COR-L47 (cell line): ENCODE measurements at places on chromosomes 7 and 10.

- no peak for DNase-seq
Observed at GRCh38 chr10:68559841-68560185, 324 bp upstream of the TET1 start.

DNA sequence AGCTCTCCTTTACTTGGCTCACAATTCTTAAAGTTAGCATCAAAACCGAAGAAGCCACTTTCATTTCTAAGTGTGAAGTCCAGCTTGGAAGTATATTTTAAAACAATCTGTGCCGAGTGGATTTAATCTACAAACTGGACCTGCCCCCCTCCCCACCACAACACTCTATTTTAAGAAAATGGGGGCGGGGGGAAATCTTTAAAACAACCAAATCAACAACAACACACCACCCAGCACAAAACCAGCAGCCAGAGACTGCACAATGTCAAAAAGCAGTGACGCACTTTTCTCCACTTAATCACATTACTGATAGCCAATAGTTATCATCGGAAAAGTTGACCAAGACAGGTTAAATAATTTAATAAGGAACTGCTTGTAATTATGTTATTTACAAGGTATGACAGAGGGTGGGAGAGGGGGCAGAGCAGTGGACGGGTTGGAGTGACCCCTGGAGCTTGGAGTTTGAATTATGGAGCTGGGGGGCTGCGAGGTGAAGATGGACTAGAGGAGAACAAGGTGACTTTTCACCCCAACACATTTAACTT lies 2.8 kb downstream of the EBF3 start:
- no peak for DNase-seq

DNA sequence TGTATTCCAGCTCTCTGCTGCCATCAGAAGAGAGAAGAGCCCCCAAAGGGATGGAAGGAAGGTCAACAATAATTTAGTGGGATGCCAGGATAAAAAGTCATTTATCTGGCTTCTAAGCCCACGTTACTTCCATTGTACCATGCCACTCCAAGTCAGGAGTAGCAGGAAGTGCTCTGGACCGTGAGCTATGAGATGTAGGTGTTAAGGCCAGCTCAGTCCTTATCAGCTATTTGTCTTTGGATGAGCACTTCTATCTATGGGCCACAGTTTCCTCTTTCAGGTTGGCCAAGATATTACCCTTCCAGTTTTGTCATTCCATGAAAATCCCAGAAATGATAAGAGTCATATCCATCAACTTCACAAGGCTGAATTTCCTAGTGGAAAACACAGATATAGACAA lies 119.4 kb upstream of the CACUL1 start:
- DNase-seq: no peak

DNA sequence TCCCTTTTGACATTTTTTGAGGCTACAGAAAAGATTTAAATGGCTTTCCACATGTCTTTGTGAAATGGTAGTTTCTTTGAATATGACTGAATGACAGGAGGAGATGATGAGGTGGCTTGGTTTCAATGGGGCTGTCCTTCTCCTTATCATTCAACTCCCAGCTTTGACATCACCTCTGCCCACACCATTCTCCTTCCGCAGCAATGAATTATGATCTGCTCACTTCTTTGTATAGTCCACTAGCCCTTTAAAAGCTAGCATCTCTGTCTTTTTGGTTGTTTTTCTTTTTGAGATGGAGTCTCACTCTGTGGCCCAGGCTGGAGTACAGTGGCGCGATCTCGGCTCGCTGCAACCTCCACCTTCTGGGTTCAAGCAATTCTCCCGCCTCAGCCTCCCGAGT lies 31.7 kb downstream of the DCLRE1A start:
- no peak for DNase-seq

DNA sequence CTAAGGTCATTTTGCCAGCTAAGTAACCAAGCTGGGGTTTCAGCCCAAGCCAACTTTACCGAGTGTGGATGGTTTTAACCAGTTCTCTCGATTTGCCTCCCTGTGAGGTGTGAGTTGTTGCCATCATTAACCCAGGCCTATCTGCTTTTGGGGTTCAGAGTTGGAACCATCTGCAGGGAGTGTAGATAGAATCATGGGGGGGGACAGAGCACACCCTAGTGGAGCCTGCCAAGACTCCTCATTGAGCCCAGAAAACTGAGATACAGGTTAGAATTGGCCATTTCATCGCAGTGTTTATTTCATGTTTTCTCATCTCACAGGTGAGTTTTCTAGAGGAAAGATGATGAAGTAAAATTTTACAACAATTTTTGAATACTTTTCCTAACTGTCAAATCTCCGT lies 133.6 kb downstream of the SDK1 start:
- DNase-seq: no peak

DNA sequence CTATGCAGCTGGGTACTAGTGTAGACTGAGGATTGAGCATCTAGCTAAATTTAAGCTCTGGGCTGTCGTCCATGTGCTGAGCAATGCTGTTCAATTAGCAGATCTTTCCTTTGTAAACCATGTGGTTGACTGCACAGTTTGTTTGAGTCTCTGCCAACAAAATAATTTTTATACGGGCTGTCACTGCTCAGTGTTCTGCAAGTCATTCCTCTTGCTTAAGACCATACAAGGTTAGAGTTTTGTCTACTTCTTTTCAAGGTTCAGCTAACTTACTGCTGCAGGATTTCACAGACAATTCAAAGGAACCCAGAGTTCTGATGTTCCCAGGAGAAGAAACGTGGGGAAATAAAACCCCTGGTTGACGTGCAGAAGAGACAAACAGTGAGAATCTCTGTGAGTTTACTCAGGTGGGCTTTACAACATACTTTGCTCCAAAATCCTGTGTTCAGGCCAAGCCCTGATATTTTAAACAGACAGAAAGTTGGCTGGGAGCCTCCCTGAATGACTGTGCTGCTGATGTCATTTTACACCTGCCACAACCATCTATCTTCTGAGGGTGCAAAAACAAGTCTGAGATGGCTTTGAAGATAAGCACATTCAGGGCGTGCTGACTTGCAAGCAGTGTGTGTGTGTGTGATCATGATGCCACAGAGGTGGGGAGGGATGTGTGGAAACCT lies 177.1 kb upstream of the SVIL start:
- DNase-seq: peak; percentile 4

- peak; percentile 81 for DNase-seq
Observed at GRCh38 chr7:17298102-17298839, at the start of gene AHR. Gene AHR, plus strand, starts transcription at chr7:17298652. Its CDS starts 613 bp downstream, at chr7:17299265.

DNA sequence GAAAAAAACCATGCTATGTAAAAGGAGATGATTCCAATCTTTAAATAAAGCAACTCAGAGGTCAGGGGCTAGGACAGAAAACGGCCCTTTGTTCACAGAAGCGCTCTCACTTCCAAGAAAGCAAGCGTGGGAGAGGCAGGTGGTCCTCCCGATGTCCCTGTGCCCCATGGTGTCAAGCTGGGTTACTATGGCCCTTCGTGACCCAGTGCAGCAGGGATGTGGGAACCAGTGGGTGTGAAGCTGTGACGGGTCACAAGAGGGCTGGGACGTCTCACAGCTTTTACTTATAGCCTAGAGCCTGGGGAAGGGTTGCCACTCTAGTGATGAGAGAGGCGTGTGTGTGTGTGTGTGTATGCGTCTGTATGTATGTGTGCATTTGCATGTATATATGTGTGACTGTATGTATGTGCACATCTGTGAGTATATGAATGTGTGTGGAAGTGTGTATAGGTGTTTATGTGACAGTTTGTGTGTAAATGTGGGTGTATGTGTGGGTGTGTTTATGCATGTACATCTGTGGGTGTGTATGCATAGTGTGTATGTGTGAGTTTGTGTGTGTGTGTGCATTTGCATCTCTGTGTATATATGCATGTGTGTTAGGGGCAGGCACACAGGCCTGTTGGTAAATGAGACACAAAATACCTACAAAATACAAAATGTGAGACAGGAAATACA lies 25.2 kb downstream of the HTRA1 start:
- no peak for DNase-seq

DNA sequence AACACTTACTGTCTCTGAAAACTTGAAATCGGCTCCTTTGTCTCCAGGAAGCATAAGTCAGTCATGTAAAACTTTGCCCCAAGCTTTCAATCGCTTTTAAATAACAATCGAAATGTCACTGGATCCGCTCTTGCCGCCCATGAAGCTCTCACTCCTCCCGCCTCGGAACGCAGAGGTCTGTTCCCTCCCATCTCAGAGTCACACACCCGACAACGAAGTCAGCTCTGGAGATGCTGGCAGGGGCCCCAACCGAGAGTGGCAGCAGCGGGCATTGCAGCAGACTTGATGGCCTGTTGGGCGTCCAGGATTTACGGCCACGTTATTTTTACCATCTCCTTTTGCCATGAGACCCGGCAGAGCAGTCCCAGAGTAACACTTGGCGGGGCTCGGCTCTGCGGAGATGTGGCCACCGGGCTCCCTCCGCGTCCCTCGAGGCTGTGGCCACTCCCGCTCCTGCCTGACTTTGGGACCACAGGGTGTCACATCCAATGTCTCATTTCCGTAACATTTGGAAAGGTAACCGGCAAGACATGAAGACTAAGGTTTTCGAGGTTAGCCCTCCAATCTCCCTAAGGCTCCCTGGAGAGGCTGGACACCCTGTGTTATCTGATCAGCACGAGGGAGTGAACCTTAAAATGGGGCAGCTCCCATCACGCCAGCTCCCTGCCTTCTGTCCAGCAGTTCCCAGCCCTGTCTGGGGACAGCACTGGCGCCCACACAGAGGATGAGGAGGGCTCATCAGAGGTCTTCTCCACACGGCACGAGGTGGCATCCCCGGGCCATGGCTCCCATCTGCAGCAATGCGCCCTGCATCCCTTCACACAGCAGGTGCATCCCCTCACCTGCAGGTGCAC lies 62.8 kb upstream of the ADGRA1 start:
- no peak for DNase-seq

- no peak for DNase-seq
Observed at GRCh38 chr10:6788231-6788630, 208.2 kb upstream of the PRKCQ start.

DNA sequence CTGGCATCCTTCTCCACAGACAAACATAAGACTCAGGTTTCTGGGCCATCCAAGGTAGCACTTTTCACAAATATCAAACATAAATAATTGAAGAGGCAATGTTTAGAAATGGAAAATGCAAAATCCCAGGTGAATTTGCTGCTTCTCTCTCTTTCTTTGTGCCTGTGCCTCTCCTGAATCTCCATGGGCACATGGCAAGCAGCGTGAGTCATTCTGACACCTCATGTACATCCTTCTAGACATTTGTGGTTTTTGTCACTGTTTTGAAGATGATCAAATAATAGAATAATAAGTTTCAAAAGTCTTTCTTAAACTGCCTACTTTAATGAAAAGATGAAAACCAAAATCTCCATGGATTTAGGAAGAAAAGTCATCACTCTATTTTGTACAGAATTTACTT lies 60.3 kb upstream of the RAB11FIP2 start:
- DNase-seq: no peak

DNA sequence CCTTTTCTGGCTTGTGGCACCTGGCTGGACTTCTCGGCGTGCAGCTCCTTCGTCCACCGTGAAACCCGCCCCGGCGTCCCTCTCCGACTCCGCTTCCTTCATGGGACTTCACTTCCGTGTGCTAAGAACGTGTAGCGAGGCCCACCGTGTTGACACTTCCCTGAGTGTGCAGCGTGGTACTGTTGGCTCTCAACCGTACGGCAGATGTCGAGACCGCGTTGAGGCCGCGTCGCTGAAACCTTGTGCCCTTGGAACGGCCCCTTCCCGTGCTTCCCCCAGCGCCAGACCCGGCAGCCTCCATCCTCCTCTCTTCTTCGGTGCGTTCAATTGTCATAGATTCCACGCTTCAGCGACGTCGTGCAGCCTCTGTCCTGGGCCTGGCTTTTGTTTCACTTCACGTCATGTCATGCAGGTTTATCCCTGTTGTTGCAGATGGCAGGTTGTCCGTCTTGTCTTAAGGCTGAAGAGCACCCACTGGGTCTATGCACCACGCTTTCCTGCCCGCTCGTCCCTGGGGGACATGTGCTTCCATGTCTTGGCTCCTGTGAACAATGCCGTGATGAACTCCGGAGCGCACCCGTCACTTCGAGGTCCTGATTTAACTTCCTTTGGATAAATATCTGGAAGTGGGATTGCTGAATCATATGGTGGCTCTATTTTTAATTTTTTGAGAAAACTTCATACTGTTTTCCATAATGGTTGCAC lies 465.3 kb downstream of the DNAJB6 start:
- DNase-seq: no peak

DNA sequence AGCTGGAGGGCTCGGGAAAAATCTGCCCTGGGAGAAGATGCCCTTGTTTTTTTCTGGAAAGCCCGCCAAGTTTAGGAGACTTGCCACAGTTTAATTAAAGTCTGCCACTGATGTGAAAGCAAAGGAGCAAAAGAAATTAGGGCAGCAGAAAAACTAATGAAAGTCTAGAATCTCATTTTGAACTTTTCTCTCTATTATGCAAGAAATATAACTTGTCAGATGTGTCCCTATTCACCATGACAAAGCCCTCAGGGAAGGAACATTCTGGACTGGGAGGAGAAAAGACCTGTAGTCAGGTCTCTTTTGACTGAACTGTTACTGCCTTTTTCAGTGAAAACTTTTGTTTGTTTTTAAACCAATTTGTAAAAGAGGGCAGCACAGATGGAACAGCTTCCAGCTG lies 715.5 kb downstream of the SORCS3 start:
- no peak for DNase-seq

- DNase-seq: no peak
Observed at GRCh38 chr7:77684030-77684429, 12.2 kb upstream of the RSBN1L start.

DNA sequence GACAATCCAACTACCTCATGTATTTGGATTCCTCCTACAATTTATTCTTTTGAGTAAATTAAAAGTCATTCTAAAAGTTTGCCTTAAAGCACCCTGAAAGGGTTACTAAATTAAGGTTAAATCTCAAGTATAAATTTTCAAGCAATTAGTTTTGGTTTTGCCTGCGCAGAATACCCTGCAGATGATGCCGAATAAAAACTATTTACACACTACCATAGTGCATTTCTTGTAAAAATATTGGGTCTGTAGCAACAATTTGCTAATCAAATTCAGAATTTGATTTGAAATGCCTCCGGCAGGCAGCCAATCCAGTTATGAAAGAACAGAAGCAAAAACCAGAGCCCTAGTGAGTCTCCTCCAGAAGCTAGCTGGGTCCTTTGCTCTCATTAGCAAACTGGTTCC lies 122.2 kb downstream of the TWIST1 start:
- no peak for DNase-seq

DNA sequence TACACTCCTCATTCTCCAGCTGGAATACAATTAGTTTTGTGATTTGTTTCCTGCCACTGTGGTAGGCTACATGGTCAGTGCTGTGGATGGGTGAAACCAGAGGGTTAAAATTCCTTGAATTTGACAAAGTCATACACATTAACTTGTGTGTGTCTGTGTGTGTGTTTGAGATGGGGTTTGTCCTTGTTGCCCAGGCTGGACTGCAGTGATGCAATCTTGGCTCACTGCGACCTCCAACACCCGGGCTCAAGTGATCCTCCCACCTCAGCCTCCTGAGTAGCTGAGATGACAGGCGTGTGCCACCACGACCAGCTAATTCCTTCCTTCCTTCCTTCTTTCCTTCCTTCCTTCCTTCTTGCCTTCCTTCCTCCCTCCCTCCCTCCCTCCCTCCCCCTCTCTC lies 24.8 kb upstream of the GIMAP8 start:
- DNase-seq: no peak

- no peak for DNase-seq
Observed at GRCh38 chr10:72164617-72165016, 51.2 kb upstream of the ANAPC16 start.

- no peak for DNase-seq
Observed at GRCh38 chr10:102814453-102814871, 22.8 kb downstream of the CYP17A1 start.
